Stimulated activated CD4-positive, alpha-beta T cell treated with anti-CD3 and anti-CD28 coated beads, TNF-alpha, amount 100 ng/mL, for 1 hour (primary cell): ENCODE measurements at places on chromosomes 4 and X.

DNA sequence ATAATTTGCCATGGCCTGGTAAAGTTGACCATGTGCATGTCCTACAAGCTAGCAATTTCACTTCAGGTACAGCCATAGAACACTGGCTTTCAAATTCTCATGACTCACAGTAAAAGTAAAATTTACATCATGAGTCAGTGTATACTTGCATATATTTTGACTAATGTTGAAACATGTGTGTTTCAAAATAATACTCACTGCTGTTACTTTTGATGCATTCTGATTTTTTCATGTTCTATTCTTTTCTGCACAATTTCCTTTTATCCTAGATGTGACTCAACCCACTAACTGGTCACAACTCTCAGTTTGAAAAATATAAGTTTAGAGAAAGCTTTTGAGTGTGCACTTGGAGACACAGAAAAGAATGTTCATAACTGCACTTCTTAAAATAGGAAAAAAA is 365.7 kb downstream of the FGF13 start:
- no peak for DNase-seq

DNA sequence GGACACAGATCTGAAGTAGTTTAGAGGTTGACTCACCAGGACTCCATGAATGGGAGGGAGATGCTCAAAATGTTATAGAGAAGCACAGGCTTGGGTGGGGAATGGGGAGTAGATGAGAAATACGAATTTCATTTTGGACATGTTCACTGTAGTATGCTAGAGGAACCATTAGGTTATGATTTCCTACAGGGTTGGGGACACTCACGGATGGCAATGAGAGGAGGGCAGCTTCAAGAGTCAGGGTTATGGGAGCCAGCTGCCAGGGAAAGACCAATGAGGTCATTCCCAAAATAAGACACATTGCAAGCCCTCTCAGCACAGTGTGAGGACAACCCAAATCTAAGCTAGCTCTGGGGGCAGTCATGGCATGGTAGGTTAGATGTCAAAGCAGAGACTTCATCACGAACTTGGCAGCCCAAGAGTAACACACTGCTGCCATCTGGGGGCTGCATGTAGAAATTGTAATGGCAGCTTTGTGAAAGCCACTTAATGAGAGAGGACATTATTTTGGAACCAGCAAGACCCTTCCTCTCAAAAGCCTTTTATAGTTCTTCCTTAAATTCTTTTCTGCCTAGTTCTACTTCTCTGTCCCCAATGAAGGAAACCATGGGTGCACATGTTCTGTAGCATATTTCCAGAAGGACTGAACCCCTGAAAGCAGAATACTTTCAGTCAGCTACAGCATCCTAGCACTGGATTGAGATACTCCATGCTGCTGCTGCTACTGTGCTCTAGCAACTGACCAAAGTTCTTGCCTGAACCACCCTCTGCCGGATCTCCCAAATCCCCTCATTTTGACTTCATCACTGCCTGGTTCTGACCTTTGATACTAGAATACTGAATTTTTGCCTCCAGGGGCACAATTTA is 16.2 kb upstream of the ZCCHC12 start:
- DNase-seq, result peak; percentile 2

- no peak for DNase-seq
Measured at GRCh38 chrX:73785493-73785892, 222.5 kb downstream of the CHIC1 start.

DNA sequence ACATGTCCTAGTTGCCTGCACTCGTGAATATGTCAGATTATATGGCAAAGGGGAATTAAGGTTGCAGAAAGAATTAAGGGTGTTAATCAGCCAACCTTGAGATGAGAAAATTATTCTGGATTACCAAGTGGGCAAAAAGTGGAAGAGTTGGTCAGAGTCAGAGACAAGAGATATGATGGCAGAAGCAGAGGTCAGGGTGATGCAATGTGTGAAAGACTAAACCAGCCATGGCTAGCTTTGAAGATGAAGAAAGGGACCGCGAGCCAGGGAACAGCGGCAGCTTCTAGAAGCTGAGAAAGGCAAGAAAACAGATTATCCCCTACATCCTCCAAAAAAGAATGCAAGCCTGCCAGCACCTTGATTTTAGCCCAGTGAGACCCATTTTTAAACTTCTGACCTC is 385.6 kb downstream of the HNRNPD start:
- DNase-seq, result no peak

DNA sequence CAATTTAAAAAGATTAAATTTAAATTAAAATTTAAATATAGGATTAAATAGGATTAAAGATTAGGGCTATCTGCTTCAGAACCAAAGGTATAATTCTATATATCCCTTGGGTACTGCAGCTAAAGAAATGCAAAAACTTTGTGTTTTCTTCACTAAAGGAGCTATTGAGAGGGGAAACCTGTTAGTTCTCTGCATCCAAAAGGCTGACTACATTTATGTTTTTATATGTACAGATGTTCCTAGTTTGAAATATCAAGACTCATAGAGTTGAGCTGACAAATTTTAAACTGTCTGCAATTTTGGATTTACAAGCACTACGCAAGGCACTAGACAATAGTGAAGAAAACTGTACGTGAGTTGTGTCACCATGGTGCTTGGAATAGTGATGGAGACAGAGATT is 95.2 kb downstream of the CEP44 start:
- DNase-seq, result no peak

DNA sequence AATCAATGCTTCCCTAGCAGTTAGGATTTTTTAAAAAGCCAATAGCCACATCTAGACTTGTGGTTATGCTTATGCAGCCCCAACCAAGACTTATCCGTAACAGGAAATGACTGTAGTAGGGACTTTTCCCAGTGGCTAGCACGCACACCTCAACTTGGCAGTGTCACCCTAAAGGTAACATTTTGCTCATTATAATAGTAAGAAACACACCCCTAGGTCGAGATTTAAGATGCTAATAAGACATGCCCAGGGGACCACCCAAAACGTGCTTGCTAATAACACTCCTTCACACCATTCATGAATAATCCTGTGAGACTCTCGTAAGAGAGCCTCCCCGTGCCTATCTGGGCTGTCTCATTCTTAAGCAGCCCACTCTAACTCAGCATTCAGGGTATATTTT is 195.3 kb downstream of the CHIC1 start:
- no peak for DNase-seq

- DNase-seq, result no peak
Measured at GRCh38 chr4:184386271-184386781, 88.0 kb downstream of the IRF2 start.

DNA sequence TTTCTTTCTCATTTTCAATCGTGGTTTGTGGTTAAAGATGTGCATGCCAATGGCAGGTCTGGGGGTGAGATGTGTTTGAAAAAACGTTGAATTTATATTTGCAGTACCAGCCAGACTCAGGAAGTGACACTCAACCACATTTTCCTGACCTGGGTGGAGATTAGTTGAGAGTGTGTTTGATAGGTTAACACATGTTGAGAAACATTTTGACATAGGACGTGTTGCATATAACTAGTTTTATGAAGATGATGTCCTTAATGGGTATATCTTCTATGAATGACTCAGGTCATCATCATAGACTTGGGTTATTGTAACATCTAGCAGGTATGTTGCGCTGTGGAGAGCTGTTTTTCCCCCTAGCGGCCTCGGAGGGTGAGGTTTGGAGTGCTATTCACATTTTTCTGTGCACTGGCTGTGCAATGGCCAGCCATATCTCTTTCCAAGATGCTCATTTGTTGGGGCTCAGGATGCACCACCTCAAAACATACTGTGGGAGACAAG is 21.7 kb upstream of the CD38 start:
- peak; percentile 25 for DNase-seq

DNA sequence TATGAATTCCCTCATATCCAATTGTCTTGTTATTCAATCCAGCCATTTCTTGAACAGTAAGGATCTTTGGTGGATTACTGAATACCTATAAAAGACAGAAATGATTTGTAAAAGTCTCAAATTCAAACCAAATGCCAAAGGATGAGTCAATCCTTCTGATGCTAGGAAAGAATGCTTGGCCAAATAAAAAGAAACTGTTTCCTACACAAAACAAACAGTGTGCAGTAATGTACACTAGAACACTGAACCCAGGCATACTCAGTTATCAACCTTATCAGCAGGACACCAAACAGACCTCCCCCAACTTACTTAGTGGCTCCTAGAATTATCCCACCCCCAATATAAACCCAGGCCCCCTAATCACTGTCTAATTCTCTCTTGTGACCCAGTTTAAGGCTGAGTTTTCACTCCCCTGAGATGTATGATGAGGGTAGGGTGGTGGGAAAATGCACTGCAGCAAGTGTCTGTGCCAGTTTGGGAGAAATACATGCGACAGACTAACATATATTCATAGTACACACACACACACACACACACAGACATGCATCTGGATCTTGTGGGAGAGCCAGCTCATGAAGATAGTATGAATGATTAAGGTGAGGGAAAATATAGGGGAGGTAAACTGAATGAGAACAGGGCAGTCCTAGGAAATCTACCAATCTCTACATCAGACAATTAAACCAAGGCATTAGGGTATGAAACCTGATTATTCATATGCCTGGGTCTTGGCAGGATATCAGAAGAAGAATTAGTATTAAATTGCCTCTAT is 35.0 kb downstream of the CLDN2 start:
- no peak for DNase-seq

DNA sequence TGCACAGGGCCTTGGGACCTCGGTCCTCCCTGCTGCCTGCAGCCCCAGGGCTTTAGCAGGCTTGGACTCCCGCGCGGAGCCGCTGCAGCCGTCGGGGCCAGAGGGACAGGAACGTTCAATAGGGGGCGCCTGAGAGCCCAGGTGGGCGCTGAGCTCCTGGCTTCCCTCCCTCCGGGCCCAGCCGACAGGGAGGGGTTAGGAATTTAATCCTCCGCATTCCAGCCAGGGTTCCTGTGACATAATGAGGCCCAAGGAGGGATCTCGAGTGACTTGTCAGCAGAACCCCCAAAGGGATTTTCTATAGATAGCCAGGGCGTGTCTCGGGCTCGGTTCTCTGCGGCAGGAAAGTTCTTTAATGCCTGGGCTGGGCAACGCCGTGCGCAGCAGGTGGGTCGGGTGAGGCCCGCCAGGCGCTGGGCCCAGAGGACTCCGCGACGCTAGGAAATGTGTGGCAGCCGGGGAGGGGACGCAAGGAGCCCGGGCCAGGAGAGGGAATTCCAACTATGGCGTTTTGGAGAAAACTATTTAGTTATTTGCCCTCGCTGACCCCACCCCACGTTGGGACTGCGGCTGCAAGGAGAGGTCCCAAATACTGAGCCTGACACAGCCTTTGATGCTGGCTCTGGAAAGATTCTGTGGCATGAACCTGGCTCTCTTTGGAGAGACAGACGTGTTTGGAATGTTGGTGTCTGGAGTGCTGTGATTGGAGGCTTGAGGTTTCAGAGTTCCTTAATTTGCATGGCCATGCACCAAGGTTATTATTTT is 285.2 kb upstream of the GATB start:
- DNase-seq, result no peak

GRCh38 chr4:84562156-84562555 is 20.8 kb upstream of the CDS1 start:
- DNase-seq, result no peak

DNA sequence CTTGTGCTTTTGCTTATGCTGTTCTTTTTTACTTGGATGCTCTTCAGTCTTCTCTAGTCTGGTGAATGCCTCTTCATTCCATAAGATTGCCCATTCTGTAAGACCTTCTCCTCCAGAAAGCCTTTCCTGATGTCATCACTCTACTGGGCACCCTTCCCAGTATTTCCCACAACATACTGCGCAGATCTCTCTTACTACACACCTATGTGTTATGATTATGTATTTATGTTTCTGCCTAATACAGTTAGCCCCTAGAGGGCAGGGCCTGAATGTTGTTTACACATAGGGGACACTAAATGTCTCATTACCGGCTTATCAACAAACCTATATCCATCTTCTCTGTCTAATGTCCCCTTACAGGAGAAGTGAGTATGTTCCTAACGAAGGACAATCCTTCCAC is 21.1 kb downstream of the AIFM1 start:
- DNase-seq, result no peak

DNA sequence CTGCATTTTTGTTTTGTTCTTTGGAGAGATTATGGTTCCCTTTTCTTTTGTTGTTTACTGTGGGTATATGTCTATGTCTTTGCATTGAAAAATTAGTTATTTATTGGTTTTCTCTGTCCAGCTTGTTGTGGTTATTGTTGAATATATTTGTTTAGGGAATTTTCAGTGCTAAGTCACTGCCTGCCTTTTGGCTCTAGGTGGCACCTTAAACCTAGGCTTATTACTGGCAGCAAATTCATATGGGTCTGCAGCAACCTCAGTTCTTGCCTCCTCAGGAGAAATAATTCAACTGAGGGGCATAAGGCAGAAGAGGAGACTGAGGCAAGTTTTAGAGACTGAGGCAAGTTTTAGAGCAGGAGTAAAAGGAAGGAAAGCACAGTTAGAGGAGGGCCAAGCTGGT is 1157.3 kb upstream of the AGA start:
- no peak for DNase-seq

- DNase-seq, result no peak
Measured at GRCh38 chr4:99712099-99712498, 54.5 kb upstream of the C4orf54 start.

- DNase-seq, result no peak
Measured at GRCh38 chrX:19776753-19777152, 110.6 kb downstream of the SH3KBP1 start.

- no peak for DNase-seq
Measured at GRCh38 chr4:84484236-84484635, 14.9 kb downstream of the NKX6-1 start.

DNA sequence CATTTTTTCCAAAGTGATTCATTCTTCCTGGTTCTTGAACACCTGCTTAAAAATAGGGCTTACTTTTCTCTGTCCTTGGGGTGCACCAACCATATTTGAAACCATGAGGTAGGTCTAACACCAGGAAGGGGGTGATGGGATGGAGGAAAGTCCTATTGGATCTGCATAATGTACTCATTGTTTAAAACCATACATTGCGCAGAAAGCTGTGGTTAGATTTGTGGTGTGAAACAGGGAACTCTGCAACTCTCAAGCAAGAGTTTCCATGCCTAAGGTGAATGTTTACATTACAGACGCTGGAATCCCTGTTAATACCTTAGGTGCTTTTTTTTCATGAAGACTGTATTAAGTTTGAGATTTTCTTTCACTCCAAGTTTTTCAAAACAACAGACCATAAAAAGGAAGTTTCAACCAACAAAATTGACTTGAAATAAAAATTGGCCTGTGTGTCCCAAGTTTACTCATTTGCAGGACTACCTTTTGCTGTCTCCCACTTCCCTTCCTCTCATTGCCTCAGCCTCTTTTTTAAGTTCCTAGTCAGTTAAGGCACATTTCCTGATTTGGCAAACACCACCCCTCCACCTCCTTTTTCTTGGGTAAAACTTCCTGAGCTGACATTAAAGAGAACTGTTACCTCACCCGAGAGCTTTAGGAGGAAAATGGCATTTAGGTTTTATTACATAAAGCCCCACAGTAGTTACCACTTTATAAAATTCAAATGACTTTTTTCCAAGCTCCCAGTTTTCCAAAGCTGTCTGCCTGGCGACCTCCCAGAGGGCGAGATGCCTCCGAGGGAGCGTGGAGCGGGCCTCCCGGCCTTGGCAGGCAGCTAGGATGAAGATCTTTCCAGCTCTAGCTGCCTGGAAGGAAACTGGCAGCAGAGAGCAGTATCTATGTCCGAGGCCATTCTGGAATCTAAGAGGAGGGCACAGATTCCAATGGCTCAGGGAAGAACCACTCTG is 47.9 kb upstream of the RBPJ start:
- no peak for DNase-seq

GRCh38 chr4:139965789-139966188 is 188.2 kb downstream of the MAML3 start:
- DNase-seq, result no peak

GRCh38 chrX:141924293-141924692 is 20.6 kb downstream of the MAGEC1 start:
- DNase-seq, result no peak
